ENCODE measurements at places on chromosomes 3 and 15.

DNA sequence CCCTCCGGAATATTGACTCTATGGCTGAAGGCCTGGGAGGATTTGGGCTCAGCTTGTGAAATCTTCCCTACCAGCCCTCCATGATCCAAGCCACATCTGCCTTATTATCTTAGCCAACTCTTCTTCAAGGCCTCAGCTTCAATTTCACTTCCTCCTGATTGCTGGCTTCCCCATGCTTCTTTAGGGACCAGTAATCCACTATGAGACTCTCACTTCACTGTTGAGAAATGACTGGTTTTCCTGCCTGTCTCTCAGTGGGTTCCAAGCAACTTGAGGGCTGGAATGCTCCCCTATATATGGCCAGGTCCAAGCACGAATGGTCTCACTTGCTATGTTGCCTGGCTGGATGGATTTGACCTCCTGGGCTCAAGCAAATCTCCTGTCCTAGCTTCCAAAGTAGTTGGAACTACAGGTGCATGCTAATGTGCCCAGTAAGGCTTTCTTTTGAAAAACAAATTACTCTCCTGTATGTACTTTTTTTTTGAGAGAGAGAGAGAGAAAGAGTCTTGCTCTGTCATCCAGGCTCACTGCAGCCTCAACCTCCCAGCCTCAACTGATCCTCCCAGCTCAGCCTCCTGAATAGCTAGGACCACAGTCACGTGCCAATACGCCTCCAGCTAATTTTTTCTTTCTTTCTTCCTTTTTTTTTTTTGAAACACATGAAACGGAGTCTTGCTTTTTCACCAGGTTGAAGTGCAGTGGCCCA, 7.9 kb upstream of the PIK3CB start:
- DNase-seq, result peak; percentile 98

DNA sequence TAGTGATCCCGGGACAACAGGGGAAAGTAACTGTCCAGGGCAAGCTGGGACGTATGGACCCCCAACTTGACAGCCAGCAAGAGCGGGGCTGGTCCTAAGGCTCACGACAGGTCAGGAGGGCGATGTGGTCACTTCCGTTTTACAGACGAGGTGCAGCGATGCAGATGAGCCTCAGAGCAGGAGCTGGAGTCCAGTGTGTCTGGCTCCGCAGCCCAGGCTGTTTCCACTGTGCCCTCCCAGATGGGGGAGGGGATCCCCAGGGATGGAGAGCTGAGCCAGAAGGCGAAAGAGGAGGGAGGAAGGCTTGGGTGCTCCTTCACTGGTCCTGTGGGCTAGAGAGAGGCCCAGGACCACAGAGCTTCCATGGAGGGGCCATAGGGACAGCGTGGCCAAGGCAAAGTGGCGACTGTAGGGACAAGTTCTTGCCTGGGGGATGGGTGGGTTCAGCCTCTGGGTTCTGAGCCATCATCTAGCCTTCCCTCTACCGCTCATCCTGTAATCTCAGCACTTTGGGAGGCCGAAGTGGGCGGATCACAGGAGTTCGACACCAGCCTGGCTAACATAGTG, 5.7 kb downstream of the SNX33 start:
- DNase-seq, result no peak

DNA sequence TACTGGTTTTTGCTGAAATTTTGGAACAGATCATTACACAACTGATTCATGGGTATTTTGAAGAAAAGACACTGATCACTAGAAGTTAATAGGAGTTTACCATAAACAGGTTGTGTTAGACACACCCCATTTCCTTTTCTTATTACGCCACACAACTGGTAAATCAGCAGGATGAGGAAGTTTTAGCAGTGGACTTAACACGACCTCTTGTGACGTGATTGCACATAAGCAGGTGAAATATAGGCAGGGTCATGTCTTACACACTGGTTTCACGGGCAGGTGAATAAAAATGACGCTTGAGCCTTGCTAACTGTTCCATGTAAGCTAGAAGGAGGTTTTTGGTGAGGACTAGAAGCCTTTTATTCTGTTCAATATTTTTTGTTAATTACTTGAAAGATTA, 27.1 kb upstream of the TPRG1 start:
- DNase-seq, result peak; percentile 74

DNA sequence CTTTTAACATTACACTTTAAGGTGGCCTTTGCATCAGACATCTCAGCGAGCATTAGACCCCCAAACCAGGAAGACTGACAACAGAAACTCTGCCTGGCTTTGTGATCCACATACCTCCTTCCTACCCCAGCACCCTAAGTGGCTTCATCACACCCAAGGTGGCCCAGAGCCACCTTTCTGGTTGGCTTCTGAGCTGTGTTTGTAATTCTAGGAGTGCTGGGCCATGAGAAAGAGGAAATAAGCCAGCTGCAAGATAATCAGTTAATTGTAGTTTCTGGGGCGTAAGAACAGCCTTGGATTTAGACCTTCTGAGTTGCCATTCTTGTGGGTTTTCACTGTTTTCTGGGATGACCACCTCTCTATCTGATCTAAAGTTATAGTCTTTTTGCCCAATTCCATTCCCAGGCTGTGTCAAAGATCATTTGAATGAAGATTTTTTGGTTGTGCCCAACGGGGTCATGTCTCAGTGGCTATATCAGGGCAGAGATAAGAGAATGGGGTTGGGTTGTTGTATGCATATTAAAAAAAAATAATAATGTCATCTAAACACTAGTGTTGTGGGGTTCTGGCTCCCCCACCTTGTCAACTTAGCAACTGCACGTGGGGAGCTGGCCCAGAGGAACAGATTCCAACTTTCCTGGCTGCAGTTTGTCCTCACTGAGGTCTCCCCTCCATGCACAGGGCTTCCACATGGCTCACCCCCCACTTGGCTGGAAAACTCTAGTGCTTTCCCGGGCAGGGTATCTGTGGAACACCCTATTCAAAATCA, 234.8 kb upstream of the WNT5A start:
- no peak for DNase-seq

DNA sequence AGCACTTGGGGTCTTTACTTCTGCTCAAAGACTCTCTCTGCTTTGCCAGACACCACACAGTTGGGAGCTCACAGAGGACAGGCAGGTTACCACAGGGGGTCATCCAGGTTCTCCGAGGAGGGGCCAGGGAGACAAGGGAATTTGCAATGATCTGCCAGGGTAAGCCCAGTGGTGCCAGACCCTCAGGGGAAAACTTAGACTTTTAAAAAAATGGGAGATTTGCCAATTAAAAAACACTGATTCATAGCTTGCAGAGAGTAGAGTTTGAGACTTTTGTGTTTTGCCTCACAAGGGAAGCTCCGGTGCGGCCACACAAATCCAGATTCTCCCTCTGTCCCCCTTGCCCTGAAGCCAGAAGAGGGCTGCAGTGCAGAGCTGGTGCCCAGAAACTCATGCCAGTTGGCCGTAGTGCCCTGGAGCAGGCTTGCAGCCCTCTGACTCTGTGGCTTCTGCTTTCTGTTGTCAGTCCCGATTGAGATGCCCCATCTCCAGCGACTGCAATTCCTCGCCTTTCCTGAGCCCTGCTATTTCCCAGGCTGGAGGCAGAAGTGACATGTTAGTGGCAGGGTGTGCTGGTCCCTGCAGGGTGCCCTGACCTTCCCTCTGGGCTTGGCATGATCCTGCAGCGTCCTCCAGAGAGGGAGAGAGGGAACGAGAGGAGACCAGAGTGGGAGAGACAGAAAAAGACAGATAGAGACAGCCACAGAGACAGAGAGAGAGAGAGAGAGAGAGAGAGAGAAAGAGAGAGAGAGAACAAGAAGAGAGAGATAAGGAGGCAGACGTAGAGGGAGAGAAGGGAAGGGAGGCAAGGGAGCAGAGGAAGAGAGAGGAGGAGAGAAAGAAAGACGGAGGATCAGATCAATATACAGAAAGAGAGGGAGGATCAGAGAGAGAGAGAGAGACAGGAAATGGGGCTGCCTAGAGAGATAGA, 46.0 kb downstream of the RHCG start:
- DNase-seq, result no peak

DNA sequence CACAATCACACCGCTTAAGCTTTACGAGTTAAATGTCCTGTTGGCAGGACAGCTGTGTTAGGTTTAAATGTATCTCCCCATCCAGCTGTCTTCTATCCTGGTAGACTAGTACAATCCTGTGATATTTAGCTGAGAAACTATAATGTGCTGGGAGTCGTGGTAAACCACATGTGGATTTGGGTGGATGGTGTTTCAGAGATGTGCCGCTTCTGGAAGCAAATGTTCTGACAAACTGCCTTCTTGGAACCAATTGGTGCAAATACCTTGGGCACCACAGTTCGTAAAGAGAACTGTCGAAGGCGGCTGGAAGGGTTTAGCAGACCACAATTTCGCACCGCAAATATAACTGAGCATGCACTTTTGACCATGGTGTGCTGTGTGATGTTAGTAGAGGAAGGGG, 15.0 kb downstream of the SCG5 start:
- DNase-seq, result peak; percentile 21

GRCh38 chr3:52609316-52609815, 73.0 kb downstream of the UQCC5 start:
- no peak for DNase-seq

- no peak for DNase-seq
Observed at GRCh38 chr3:21643752-21644151, 107.3 kb downstream of the ZNF385D start.

DNA sequence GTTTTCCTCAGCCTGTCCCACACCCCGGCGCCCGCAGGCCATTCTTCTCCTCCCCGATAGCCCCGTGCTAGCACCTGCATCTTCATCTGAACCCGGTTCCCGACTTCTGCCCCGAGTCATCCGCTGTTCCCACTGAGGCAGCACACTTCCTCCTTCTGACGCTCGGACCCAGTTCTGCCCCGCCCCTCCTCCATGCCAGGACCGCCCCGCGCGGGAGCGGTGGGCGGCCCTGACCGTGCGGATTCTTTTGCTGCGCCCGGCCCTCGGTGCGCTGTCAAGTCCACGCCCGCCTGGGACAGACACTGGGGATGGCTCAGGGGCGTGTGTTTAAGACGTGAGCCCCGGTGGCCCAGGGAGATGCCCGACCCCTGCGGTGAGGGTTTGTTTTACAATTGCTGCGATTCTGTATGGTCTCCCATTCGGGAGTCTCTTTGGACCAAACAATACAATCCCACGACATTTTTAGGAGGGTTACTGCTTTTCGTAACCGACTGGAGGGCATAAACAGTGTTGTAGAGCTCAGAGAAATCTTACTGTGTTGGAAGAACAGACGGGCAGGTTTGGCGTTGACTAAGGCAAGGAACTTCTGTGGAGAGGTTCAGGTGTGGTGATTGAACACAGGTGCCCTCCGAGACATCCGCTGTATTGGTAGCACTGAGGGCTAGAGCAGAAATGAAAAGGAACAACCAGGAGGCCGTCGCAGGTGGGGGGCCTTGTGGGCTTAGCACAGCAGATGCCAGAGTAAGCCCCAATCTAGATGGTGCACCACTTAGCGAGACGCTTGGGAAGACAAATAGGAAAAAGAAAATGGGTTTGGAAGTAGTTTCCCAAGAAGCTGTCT, 716 bp downstream of the PTPN23 start:
- peak; percentile 81 for DNase-seq

DNA sequence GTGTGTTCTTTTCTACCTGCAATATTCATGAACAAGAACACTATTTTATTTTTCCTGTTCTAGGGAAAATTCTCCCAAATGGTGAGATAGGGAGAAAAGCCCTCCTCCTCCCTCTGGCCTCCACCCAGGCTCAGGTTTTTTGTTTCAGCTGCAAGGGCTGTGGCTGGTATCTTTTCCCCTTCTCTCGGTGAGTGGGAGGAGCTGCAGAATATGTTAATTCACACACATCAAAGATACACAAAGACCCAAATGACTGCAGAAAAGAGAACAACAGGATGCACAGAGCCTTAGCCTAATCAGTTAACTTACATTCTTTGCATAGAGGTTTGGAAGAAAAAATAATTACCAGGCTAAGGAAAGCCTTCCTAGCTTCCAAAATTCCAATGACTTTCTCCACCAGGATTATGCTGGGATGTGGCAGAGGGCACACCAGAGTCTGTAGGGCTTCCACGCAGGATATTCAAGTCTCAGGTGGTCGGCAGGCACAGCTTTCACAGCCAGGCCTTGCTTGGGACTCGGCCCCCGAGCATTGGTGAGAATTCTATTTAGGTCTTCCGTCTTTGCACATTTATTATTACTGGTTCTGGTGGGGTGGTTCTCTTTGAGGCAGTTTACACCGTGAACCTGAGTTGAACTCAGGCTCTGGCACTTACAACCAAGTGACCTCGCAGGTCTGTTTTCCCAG, 64.9 kb downstream of the ABHD5 start:
- no peak for DNase-seq

DNA sequence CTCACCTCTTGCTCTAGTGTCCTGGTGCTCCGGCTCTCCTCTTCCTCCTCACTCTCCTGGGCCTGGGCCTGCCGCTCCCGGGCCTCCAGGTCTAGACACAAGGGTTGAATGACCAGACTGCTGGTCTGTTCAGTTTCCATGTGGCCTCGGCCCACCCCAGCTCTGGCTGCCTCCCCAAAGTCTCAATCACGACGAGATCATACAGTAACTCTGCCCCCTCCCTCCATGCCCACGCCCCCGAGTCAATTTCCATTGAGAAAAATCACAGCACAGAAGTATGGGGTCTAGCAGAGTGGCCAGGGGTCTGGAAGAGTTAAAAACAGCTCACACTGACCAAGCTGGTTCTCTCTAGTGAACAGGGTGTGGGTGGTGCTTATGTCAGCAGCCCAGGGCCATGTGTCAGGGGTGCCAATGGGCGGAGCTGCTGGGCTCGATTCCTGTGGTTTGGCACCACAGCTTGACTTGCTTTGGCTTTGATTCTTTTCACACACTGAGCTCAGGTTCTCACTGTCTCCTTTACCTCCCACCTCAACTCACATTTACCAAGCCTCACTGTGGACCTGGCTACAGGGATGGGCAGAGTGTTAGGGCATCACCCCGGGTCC, 6.9 kb downstream of the C15orf62 start:
- no peak for DNase-seq

GRCh38 chr3:153291059-153291685, 129.1 kb downstream of the RAP2B start:
- DNase-seq, result peak; percentile 56

GRCh38 chr3:1037631-1038030, 55.2 kb upstream of the CNTN6 start:
- no peak for DNase-seq

DNA sequence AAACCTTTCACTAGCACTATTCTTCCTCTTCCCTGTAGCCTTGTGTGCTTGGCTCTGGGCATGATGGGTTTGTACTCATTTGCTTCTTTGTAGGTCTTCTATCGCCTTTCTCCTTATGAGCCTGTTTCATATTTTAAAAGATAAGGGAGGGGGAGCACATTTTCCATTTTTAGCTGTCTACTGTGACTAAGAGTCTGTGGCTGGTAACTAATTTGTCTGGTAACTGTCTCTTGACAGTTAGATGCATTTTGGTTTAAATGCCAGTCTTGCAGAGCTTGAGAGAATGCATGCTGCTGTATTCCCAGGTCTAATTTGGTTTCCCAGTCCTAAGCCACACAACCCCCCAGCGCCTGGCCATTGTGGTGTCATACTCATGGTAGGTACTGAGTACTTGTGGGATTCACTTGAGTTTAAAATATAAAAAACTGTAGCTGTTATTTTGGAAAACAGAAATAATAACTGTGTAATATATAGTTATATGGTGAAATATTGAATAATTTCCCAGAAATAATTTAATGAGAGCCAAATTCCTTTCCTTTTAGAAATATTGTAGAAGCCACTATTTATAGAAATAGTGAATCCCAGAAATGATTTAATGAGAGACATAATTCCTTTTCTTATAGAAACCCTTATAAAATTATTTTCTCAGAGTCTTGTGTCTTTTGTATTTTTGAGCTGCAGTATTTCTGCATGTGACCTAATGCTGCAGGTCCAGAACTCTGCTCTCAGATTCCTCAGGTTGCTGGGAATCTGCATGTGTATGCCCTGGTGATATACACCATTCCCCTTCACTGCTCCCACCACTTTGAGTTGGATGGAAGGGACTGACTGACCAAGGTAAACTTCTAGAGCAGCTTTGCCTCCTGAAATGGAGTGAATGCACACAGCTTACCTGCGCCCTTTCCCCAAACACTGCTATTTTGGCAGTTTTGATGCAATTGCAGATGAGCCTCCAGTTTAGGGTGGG, 13.9 kb upstream of the GPR171 start:
- peak; percentile 5 for DNase-seq
